ENCODE measurements at places on chromosomes 4 and X. TPM values are rescaled to one million over a fixed set of nuclear protein-coding genes. Genes with fewer than 3 reads are reported as not detected.

GRCh38 chr4:12221031-12221430 is 792.3 kb upstream of the HS3ST1 start:
- no peaks in the 10 kb centered on the region for H3K36me3 ChIP-seq
- H3K4me3 ChIP-seq = no peak overlapping the region
- H3K27ac ChIP-seq = no peak overlapping the region
- no peak for DNase-seq

DNA sequence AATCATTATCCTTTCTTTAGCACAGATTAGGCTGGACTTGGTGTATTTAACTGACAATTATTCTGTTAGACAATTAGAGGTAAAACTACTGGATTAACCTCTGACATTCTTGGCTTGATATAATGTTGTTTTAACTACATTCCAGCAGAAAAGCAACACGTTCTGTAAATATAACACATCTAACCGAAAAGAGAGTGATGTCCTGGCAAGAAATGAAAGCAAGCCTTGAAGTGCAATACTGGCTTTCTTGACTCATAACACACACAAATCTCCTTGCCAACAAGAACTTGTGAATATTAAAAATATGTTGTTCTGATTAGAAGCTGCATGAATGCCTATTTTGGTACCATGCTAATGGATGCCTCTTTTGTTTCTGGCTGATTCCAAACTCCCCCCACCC is 76.4 kb downstream of the EFHC2 start:
- H3K4me1 ChIP-seq = no peaks in the 10 kb centered on the region
- no peak overlapping the region for H3K4me3 ChIP-seq
- H3K27me3 ChIP-seq = peaks cover 16% of the 10 kb centered on the region
- H3K27ac ChIP-seq = no peak overlapping the region

DNA sequence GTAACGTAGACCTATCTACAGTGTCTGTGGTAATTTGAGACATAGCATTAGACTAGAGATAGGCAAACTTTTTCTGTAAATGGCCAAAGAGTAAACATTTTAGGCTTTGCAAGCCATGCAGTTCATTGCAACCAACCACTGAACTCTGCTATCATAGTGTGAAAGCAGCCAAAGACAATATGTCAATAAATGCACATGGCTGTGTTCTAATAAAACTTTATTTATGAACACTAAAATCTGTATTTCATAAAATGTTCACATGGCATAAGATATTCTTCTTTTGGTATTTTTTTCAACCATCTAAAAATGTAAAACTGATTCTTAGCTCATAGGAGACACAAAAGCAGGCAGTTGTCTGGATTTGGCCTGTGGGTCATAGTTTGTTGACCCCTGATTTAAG is 120.9 kb downstream of the AMELX start:
- H3K27ac ChIP-seq = no peak overlapping the region
- no peaks in the 10 kb centered on the region for H3K36me3 ChIP-seq
- H3K27me3 ChIP-seq = no peaks in the 10 kb centered on the region
- peaks cover 11% of the 10 kb centered on the region for H3K4me1 ChIP-seq
- no peak overlapping the region for H3K4me3 ChIP-seq

DNA sequence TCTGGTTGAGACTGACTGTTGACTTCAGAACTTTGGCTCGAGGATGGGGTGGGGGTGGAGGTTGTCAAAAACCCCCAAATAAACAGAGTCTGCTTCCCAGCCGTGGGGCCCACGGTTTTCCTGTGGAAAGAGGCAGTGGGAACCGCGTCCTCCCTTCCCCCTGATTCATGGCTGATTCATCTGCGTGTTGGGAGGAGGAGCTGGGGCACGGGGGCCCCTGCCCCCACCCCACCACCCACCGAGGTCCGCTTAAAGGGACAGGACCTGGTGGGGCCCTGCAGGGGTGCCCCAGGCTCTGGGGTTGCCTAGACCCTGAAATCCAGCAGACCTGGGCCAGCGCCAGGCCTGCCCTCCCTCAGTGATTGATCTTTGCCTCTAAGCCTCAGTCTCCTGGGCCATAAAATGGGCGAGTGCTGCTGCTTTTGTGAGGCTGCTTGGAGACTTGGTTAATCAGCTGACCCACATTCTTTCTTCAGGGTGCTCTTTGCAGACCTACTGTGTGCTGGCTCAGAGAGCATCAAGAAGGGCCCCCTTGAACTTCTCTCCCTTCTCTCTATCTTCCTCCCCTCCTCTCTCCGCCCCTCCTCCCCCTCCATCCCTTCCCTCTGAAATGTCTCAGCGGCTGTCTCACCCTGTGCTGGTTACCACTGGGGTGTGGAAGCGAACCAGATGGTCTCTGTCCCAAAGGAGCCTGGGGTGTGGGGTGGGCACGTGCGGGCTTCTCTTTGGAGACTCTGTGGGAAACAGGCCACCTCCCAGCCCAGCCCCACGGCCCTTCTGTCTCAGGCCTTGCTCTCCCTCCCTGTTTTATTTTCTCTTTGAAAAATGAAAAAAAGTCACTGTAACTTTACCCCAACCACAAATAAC is 9.1 kb downstream of the HTRA3 start:
- H3K4me1 ChIP-seq = peaks cover 33% of the 10 kb centered on the region

GRCh38 chrX:140229191-140229590 is 263.9 kb upstream of the CXorf66 start:
- no peak overlapping the region for H3K27ac ChIP-seq
- no peak for DNase-seq
- H3K4me1 ChIP-seq = no peaks in the 10 kb centered on the region
- no peaks in the 10 kb centered on the region for H3K27me3 ChIP-seq
- no peaks in the 10 kb centered on the region for H3K36me3 ChIP-seq
- H3K4me3 ChIP-seq = no peak overlapping the region

- peak; percentile 97 for DNase-seq
- peak overlapping the region; percentile 20 for H3K27ac ChIP-seq
- H3K4me1 ChIP-seq = no peaks in the 10 kb centered on the region
- H3K27me3 ChIP-seq = no peaks in the 10 kb centered on the region
Observed at GRCh38 chr4:1300466-1301455, 11.1 kb downstream of the MAEA start.

- no peak for DNase-seq
- H3K27ac ChIP-seq = no peak overlapping the region
- H3K4me1 ChIP-seq = no peaks in the 10 kb centered on the region
- H3K4me3 ChIP-seq = no peak overlapping the region
- H3K27me3 ChIP-seq = no peaks in the 10 kb centered on the region
- peaks cover 4% of the 10 kb centered on the region for H3K36me3 ChIP-seq
Observed at GRCh38 chrX:46642145-46642544, 68.6 kb downstream of the CHST7 start.

Gene EREG
- 1.1 TPM for total RNA-seq

Gene PPP4R3C
- not detected for total RNA-seq

Gene EDA2R
- 13.4 TPM for total RNA-seq
